Liver (tissue), 10 donors: ENCODE measurements at places on chromosomes 3 and 15. TPM values are rescaled to one million over a fixed set of nuclear protein-coding genes. Genes with fewer than 3 reads are reported as not detected.

DNA sequence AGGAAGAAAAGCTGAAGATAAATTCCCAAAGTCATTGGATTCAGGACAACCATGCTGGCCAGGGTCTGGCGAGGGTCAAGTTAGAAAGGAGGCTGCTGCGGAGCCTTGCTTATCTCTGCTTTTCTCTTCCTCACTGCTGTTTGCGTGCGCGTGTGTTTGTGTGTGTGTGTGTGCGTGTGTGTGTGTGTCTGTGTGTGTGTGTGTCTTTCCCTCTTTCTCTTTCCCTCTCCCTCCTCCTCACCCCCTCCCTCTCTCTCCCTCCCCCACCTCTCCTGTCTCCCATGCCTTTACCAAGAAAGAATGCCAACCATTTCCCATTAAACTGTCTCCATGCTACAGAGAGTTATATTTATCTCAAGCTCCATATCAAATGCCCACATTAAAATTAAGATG lies at the start of gene COLQ:
Gene COLQ, minus strand, starts transcription at position 134 of the 393 bp plus-strand sequence. Its CDS starts 81 bp downstream, at position 53.
- no peaks in the 10 kb centered on the region for H3K27me3 ChIP-seq
- DNase-seq: no peak
- no peaks in the 10 kb centered on the region for H3K36me3 ChIP-seq

DNA sequence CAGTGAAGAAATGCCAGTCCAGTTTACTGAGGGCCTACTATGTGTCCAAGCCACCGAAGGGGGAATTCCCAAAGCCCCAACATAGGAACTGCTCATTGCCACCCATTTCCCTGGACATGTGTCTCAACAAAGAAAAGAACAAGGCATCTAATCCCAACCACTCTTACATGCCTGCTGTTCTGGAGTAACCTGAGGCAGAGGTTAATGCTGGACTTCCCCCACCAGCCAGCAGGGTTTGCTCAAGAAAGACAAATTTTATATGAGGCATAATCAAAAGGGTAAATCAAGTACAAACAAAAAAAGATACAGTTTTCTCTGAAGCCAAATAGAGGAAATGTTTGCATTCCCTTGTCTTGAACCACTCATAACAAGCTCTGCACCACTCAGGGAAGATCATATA lies 4.1 kb downstream of the ADCY5 start:
- no peak overlapping the region for H3K4me3 ChIP-seq
- H3K27me3 ChIP-seq: no peaks in the 10 kb centered on the region
- peaks cover 6% of the 10 kb centered on the region for H3K4me1 ChIP-seq
- no peak overlapping the region for H3K27ac ChIP-seq

Gene SLC28A2
- 0.19 TPM for total RNA-seq

- H3K4me1 ChIP-seq: peaks cover 29% of the 10 kb centered on the region
- no peaks in the 10 kb centered on the region for H3K27me3 ChIP-seq
- peak; percentile 97 for DNase-seq
- H3K4me3 ChIP-seq: no peak overlapping the region
- H3K36me3 ChIP-seq: peaks cover 36% of the 10 kb centered on the region
Measured at GRCh38 chr15:64153480-64154367, 2.2 kb downstream of the SNX22 start.
